ENCODE measurements at places on chromosomes 11 and 22.

GRCh38 chr11:27721264-27722116, 21.2 kb upstream of the BDNF start:
- DNase-seq: no peak

GRCh38 chr11:34251589-34251980, 106.2 kb downstream of the ABTB2 start:
- no peak for DNase-seq

GRCh38 chr11:111115890-111116289, 129.6 kb upstream of the POU2AF2 start:
- DNase-seq: no peak

DNA sequence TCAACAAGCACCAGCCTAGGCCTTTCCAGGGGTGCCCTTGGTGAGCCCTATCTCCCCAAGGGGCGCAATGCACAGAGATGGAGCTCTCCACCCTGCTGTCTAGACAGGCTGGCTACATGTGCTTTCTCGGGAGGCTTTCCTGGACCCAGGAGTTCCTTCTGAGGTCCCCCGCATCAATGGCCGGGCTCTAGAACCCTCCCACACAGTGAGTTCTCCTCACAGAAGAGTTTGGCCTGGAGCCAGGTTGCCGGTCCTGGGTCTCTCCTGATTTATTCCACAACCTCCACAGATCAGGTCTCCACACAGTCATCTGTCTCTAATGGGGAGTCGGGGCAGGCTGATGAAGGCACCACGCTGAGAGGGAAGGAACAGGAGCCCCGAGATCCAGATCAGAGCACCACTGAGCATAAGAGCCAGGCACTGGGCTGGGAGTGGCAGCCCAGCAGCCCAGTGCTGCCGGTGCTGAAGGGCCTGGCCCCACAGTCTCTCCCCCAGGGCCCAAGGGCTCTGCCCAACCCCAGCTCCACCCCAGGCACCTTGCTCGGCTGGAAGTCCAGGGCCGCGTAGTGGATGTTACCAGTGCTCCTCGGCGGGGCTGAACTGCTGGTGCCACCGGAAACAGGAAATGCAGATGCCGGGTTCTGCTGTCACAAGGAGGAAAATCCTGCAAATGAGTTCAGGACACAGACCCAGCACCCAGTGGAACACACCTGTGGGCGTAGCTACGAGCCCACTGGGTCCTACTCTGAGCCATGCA, 44.7 kb downstream of the GAB4 start:
- DNase-seq: no peak

DNA sequence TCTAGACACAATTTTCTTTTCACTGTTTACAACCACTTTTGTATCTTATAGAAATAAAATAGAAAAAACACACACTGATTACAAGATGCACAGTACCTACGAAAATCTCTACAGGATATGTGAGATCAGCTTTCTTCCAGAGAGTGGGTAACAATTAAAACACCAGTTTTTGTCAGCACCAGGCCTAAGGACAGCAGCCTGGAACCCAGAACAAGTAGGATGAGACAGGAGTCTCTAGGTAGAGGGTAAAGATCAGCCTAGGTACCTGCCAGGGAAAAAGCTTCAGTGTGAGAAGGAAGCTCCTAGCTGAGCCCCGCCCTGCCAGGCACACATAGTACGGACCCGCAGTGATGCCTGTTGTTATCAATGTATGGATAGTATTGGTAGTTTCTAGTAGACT, 61.9 kb downstream of the KIRREL3 start:
- DNase-seq: no peak

DNA sequence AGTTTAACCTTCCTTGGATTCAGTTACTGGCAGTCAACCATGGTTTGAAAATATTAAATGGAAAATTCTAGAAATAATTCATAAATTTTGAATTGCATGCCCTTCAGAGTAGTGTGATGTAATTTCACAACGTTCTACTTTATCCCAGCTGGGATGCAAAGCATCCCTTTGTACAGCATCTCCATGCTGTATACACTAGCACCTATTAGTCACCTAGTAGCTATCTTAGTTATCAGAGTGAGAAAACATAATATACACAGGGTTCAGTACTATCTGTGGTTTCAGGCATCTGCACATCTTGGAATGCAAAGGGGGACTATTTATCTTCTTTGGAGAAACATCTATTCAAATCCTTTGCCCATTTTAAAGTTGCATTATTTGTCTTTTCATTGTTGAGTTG, 30.8 kb downstream of the CBL start:
- no peak for DNase-seq

DNA sequence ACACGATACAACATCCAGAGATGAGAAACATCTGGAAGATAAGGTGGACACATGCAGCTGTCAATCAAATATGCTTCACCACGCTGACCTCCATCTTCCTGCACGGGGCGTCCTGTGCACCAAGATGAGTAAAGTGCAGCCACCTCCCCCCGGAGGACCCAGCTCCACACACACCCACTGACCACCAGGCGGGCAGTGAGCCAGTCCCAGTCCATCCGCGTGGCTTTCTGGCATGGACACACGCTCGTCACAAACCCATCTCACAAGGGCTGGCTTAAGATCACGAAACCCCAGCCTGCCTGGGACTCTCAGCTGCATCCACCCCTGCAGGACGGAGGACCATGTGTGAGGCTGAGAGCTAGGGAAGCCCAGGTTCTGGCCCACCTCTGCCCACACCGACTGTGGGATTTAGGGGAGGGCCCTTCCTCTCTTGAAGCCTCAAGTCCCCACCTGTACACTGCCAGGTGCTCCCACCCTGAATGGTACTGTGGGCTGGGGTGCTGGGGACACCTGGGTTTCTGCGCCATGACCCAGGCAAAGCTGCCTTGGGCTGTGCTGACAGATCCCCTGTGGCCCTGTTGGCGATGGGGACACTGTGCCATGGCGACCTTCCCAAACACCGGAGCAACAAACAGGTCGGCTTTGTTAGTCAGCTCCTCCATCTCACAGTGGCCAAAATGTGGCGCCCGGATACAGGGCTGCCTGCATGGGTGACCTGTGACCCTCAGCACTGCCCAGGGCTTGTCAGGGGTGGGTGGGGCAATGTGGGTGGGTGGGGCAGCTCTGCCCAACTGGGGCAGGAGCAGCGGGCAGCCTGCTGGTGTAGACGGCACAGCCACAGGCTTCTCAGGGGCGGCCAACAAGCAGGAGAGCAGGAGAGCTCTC, 629.0 kb downstream of the TBC1D22A start:
- DNase-seq: no peak

GRCh38 chr11:34620820-34621792, at the start of gene EHF:
Gene EHF (plus strand): TSS chr11:34621093. CDS start chr11:34642631, 21,538 bp downstream.
- no peak for DNase-seq

- no peak for DNase-seq
Measured at GRCh38 chr22:39452740-39453040, 4.1 kb upstream of the MGAT3 start.

- peak; percentile 55 for DNase-seq
Measured at GRCh38 chr11:27328614-27329013, 34.4 kb downstream of the CCDC34 start.

- DNase-seq: no peak
Measured at GRCh38 chr11:2890466-2891294, 5.1 kb upstream of the CDKN1C start.

DNA sequence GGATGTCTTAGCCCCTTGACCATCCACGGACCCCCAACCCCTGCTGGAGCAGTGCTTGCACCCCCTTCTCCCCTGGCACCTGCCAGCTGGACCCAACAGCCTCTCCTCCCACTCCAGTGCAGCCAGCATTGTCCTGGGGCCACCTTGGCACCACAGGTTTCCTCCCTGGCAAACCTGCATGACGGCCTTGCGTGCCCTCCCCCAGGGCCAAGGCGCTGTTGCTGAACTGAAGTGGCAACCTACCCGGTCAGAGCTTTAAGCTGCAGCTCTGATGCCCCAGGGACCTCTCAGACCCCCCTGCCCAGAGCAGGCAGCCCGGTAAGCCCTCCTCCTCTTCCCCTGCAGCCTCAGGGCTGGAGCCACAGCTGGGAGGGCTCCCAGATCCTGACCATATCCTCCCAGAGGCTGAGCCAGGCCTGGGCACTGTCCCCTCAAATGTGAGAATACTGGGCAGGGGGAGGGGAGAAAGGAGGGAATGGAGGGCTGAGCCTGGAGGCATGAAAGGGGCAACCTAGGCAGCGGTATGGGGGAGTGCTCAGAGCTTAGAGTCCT, 1.8 kb upstream of the LRRC75B start:
- no peak for DNase-seq

GRCh38 chr22:21718499-21718898, 17.1 kb downstream of the YPEL1 start:
- no peak for DNase-seq

DNA sequence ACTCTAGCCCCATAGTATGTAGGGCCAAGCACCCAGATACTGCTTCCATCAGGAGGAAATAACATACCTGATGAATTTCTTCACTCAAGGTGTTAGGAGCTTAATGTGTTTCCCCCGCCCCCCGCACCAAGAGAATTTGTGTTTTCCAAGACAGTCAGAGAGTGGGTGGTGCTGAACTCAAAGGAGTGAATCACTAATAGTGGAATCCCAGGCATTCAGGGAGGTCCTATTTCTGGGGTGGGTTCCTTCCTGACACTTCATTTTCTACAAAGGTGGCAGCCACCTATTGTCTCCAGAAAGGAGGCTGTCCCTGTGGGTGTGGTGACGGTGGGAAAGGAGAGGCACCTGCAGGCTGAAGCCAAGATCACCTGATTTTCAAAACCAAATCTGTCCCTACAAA, 50.8 kb upstream of the ELF5 start:
- DNase-seq: no peak

DNA sequence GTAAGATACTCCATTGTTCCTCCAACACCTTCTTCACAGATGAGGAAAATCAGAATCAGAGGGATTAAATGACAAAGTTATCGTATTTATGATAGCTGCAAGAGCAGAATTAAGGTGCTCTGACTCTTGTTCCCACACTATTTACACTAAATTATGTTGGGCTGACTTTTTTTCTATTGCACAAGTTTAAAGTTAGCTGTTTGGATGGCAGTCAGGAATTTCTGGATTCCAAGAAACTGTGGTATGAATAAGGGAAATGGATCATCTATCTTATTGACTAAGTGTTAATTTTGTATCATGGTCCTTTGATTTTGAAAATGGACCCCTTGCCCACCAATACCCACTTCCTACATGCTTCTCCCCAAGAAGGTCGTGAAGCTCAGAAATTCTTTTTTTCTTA, 19.9 kb upstream of the APOA1 start:
- no peak for DNase-seq

GRCh38 chr22:39724857-39725256, 154.3 kb downstream of the CACNA1I start:
- DNase-seq: no peak

GRCh38 chr11:29352273-29352795, 664.5 kb downstream of the KCNA4 start:
- no peak for DNase-seq

- DNase-seq: peak; percentile 78
Measured at GRCh38 chr22:44107340-44107739, 73.4 kb upstream of the PARVG start.

- DNase-seq: no peak
Measured at GRCh38 chr11:44377914-44378321, 68.0 kb upstream of the ALX4 start.

DNA sequence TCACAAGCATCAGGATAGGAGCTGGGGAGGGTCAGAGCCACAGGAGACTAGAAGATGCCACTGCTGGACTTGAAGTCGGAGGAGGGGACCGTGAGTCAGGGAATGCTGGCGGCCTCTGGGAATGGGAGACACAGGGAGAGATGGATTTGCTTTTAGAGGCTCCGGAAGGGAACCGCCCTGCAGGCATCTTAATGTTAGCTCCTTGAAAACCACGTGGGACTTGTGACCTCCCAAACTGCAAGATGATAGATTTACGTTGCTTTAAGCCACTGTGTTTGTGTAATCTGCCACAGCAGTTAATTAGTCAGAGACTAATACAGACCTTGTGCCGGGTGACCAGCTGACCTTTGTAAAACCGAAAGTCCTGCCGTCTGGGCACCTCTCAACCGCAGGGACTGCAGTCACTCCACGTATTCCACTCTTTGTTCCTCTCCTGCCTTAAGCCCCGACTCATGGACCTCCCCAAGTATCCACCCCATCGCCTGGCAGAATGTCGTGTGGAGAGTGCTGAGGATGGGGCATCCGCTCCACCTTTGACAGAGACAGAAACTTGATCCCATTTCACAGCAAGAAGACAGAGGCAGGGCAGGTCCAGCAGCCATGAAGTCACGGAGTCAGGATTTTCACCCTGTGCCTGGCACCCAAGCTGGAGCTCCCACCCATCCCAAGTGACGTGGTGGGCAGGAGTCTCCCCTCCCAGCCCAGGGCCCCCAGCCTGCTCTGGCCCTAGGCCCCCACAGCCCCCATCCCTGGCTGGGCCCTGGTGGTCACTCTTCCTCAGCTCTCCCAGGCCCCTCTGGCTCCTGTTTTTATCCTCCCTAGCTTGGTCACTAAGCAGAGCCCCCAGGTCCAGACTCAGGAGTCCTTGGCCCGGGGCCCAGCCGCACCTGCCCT, 19.4 kb upstream of the CTSD start:
- DNase-seq: no peak

DNA sequence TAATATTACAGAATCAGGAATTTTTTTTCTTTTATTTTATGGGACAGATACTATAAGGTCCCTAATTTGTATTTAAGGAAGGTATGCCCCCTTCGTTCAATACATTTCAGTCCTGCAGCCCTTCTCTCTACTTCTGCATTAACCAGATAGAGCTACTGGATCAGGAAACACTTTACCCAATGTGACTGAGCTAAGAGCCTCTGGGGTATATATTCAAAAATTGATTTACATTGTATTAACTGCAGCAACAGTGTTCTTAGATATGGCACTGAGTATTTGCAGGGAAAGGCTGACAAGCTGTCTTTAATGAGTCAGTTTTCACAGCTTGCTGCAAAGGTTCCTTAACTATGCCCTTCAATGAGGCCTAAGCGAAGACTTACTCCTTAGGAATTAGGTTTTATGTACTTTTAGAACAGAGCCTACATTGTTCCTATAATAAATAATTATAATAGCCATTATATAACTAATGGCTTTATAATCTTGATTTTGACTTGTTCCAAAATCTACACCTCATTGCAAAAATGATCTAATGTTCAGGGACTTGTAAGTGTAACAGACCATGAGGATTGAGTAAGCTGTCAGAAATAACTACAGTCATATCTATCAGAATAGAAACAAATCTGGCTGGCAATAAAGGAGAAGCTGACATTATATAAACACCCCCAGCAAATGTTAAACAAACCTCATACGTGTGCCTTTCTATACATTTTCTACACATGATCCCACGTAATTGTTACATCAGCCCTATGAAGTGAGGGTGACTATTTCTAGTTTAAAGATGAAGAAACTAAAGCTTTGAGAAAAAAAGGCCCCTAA, 55.0 kb downstream of the DDI1 start:
- no peak for DNase-seq
